ENCODE measurements at places on chromosomes 6 and 20.

- DNase-seq, result no peak
Observed at GRCh38 chr6:44058617-44059358, 68.5 kb downstream of the MRPL14 start.

GRCh38 chr6:24524805-24525204 lies 30.0 kb downstream of the ALDH5A1 start:
- no peak for DNase-seq

DNA sequence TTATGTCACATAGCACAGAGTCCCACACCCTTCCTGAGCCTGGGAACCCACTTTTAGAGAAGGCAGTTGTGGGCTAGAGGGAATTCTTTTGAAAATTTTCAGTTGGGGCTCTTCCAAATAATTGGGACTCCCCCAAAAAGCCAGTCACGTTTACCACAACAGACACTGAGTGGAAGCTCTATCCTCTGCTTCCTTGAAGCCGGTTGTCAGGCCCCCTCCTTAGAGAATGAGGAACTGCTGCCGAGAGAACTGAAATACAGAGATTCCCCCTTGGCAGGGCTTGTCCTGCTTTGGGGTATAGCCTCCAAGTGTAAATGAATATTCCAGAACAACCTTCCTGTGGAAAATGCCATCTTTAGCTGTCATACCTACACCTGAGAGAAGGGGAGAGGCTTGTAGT lies 2.7 kb upstream of the JAG1 start:
- DNase-seq, result no peak

DNA sequence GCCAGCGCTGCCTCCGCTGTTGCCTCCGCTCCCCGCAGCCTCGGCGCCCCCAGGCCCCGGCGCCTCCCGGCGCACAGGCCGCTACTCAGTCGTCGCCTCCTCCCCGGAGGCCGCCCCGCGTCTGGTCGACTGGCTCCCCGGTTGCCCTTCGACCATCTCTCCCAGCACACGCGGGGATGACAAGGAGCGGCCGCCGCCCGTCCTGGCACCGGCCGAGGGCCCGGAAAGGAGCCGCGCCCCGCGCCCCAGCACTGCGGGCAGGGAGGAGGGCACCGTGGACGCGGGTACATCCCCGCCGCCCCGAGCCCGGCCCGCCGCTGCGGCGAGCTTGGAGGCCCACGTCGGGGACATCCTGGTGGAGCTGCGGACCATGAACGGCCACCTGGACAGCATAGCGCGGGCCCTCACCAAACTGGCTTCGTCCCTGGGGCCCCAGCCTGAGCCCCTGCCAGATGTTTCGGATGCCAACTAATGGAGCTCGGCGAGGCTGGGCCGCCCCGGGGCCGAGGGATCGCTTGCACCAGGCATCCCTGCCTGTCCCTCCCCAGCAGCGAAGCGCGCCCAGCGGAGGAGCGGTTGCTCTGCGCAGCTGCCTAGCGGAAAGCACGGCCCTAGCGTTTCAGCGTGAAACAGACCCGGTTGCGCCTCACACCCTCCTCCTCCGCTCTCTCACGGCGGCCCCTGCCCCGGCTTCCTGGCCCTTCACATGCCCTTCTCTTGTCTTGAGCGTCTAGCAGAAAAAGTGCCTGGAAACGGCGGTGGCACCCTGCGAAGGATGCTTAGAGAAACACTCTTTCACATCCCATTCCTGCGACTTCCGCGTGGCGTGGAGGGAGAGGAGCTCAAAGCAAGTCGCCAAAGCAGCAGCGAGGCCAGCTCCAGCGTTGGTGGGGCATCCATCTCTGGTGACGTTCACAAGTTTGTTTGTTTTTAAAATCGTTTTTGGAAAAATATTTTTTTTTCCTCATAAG lies 285.8 kb upstream of the SUPT3H start:
- DNase-seq, result peak; percentile 56

GRCh38 chr6:41347378-41348050 lies 12.1 kb downstream of the NCR2 start:
- DNase-seq, result no peak

GRCh38 chr6:85913001-85913400 lies 270.3 kb upstream of the SYNCRIP start:
- no peak for DNase-seq

DNA sequence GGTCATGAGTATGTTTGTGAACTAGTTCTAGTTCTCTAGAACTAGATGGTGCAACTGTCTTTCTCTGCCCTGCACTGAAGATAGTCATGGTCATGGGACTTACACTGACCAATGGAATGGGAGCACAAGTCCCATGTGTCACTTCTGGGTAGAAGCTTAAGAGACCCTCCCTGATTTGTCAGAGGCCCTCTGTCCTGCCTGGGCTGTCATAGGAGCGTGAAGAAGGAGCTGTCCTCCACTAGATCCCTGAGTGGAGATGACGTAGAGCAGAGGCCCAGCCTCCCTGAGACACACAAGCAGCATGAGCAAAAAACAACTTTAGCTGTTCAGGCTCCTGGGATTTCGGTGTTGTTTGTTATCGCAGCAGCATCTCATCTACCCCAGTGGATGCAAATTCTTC lies 514.5 kb downstream of the PREX1 start:
- no peak for DNase-seq

DNA sequence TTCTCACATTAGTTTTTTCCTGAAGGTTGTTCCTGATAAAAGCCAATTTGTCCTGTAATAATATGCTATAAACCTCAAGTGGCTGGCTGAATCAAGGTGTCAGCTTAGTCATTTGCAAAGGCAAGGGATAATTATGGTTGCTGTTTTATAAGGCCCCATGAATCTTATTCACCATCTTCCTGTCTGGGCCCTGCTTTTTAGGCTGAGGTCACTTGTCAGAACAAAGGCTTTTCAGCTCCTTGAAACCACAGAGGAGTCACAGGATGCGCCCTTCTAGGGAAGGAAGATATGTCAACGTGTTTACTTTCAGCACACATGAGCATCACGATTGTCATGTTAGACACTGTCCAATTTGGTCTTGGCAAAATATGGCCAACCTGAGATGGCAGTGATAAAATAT lies 64.8 kb upstream of the NAA20 start:
- no peak for DNase-seq

DNA sequence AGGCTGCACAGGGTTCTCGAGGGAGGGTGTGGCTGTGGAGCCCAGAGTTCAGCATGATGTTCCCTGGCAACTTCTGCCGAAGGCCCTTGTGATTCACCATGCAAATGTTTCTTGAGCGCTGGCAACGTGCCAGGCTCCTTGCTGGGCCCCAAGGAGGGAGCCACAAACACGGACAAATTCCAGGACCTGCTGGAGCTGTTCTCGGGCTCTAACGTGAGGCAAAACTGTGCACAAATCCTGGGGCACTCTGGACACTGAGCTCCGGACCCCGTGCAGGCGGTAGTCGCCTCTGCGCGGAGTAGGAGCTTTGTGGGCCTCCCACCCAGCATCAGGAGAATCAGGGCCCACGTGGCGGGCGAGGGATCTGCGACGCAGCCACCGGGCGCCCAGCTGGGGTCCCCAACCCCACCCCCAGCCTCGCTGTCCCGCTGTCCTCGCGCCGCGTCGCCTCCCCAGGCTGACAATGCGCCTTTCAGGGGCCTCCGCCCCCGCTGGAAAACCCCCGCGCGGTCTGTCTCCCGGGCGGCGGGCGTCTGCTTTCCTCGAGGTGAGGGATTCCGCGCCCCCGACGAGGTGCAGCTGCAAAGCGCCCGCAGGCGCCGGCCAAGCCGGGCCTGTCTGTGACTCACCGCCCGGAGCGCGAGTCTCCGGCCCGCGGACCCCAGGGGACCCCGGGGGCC lies 31.7 kb upstream of the SCUBE3 start:
- no peak for DNase-seq

GRCh38 chr6:23630726-23631635 lies 495.0 kb upstream of the NRSN1 start:
- no peak for DNase-seq

DNA sequence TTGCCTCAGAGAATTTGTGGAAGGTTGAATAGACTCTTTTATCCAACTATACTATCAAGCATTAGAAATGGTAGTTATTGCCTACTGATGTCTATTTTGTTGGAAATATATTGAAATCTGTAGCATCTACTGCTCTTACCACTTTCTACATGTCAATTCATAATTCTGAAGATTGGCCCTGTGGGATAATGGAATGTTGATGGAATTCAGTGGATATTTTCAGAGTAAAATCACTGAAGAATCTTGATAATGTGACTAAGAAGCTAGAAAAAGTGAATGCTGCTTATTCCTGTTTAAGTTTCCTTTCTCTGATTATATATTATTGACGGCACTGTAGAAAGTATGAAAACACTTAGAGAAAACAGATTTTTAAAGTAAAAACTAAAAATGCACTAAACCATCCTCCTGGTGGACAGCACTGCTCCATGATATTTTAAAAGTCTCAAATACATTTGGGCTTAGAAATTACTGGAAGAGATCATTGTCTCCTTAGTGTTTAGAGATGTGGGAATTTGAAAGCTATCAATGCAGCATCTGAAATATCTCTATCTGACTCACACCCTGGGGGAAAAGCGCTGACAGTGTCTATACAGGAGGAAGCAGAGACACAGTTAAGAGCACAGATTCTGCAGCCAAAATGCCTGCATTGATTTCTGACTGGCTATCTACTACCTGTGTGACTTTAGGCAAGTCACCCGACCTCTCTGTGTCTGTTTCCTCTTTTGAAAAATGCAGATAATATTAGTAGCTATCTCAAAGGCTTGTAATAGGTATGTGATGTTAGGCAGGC lies 37.9 kb upstream of the RCAN2 start:
- no peak for DNase-seq

- no peak for DNase-seq
Observed at GRCh38 chr6:5776706-5777390, 229.9 kb downstream of the NRN1 start.

DNA sequence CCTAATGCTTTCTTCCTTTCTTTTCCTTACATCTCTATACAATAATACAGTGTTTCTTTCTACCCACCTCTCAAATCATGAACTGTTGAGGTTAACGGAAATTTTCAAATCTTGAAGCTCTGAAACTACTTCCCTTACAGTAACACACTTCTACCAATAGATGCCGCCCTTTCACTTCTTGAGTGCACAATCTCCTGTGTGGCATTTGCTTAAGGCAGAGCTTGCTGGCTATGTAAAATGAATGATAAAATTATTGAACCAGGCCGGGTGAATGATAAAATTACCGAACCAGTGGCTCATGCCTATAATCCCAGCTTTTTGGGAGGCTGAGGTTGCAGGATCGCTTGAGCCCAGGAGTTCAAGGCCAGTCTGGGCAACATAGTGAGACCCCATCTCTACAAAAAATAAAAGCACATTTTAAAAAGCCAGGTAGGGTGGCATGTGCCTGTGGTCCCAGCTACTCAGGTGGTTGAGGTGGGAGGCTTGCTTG lies 56.8 kb downstream of the KCNS1 start:
- no peak for DNase-seq

DNA sequence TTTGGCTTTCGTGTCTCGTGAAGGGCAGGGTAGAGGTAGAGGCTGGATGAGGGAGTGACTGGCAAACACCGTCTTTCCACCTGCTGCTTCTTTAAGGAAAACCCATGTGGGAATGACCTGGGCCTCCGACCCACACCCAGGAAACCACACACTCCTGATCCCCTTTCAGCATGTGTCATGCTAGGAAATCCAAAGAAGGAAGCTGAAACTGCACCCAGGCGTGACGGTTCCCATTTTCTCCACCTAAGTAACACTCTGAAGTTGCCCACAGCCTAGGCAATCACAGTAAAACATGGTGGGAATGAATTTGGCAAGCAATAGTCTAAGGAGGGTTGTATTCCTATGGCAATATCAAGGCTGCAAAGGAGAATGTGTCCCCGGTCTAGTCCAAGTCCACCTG lies 538.4 kb upstream of the NOX3 start:
- DNase-seq, result no peak

- DNase-seq, result no peak
Observed at GRCh38 chr20:35181731-35182130, 9.9 kb downstream of the PROCR start.

DNA sequence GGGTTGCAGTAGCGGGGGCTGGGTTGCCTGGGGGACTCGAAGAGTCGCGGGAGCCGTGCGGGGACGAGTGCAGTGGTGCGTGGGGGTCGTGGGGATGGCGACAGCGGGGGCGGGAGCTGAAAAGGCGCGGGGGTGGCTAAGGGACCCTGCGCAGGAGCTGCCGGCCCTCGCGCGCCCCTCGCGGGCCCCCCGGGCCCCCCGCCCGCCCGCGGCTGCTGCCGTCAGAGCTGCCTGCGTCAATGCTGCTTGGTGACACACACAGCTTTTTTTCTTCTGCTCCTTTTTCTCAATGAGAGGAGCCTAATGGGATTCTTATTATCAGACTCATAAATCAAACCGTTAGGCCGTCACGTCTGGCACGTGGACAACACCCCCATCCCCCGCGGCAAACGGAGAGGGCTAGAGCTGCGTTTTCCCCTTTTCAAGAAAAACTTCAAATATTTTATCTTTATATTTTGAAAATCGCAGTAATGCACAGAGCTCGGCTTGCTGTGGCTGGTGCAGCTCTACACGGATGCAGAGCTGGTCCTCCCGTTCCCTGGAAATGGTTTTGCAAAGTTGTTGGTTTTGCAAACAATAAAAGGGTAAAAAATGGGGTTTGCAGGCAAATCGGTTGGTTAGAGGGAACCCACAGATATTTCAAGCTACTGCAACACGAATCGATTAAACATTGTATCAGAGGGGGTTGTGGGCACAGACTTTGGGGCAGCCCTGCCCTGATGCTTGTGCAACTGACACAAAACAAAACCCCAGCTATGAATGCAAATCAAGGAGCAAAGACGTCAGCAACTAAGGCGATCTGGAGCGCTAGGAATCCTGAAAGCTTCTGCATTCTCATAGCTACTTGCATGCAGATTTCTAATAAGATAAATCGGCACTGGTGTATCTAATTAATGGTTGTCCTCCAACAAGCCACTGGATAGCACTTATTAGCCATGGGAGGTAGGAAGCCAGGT lies 161.4 kb downstream of the TBXT start:
- no peak for DNase-seq

GRCh38 chr6:21431526-21431925 lies 162.0 kb upstream of the SOX4 start:
- no peak for DNase-seq

GRCh38 chr6:119157506-119157815 lies 79.0 kb upstream of the FAM184A start:
- no peak for DNase-seq

DNA sequence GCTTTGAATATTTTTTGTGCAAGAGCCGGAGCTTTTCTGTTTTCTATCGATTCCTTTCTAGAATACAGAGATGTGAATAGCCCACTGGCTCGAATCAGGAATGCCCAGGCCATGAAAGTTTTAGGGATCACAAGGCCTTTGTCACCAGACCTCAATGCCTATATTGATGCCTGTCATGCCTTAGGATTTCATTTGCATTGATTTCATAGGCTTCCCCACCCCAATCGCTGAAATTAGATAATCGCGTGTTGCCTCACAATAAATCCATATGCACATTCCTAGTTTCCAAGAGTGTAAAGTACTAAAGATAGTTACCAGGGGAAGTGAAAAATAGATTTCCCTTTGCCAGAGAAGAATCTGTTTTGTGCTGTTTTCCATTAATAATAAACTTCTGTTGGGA lies 150.8 kb downstream of the SASH1 start:
- DNase-seq, result no peak

- no peak for DNase-seq
Observed at GRCh38 chr6:2101213-2101612, 144.2 kb downstream of the GMDS start.
